CD4-positive, alpha-beta memory T cell (primary cell): ENCODE measurements at places on chromosomes 6 and 20. TPM values are rescaled to one million over a fixed set of nuclear protein-coding genes. Genes with fewer than 3 reads are reported as not detected.

- no peak overlapping the region for H3K27ac ChIP-seq
- H3K36me3 ChIP-seq: no peaks in the 10 kb centered on the region
- H3K4me1 ChIP-seq: no peaks in the 10 kb centered on the region
- H3K27me3 ChIP-seq: no peaks in the 10 kb centered on the region
- no peak for DNase-seq
These were observed 132.3 kb upstream of the SULF2 start for GRCh38 chr20:47917549-47918070.

GRCh38 chr20:46572153-46572552, 21.7 kb upstream of the OCSTAMP start:
- no peaks in the 10 kb centered on the region for H3K4me1 ChIP-seq
- H3K27ac ChIP-seq: no peak overlapping the region
- H3K36me3 ChIP-seq: no peaks in the 10 kb centered on the region
- DNase-seq: no peak

- H3K4me1 ChIP-seq: no peaks in the 10 kb centered on the region
- no peak for DNase-seq
- no peaks in the 10 kb centered on the region for H3K36me3 ChIP-seq
These were observed 722.1 kb downstream of the EYS start for GRCh38 chr6:64984948-64985347.

GRCh38 chr6:153538491-153538890, 407.4 kb upstream of the RGS17 start:
- no peak for DNase-seq
- no peaks in the 10 kb centered on the region for H3K4me1 ChIP-seq
- H3K27me3 ChIP-seq: no peaks in the 10 kb centered on the region
- no peaks in the 10 kb centered on the region for H3K36me3 ChIP-seq
- no peak overlapping the region for H3K4me3 ChIP-seq

The EFCAB8 gene
- not detected for polyA plus RNA-seq
